ENCODE measurements at places on chromosomes 2 and 18. TPM values are rescaled to one million over a fixed set of nuclear protein-coding genes. Genes with fewer than 3 reads are reported as not detected.

MC5R gene
- not detected for total RNA-seq

GRCh38 chr2:64145714-64146113 lies 1.5 kb upstream of the PELI1 start:
- no peak for DNase-seq

DNA sequence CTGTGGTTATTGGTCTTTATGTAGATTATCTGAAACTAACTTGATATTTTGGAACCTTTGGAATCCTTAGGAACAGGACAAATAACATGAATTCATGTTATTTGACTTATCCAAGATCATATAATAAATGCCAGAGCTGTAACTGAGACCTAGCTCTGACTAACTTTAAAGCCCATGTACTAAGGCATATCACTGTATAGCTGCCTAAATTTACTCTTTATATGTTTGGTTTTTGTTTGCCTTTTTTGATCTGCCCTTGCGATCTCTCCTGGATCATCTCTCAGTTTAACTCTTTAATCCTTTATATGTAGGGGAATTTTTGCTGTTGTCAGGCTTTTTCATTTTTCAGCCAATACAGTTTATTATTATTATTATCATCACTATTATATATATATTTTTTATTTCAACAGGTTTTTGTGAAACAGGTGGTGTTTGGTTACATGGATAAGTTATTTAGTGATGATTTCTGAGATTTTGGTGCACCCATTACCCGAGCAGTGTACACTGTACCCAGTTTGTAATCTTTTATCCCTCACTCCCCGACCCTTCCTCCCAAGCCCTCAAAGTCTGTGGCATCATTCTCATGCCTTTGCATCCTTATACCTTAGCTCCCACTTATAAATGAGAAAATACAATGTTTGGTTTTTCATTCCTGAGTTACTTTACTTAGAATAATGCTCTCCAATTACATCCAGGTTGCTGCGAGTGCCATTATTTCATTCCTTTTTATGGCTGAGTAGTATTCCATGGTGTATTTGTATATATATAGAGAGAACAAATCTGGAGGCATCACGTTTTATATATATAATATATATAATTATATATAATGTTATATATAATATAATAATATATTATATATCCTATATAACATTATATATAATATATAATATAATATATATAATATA lies 48.9 kb downstream of the APLF start:
- DNase-seq, result no peak

- no peak for DNase-seq
These were observed 118.8 kb downstream of the MEP1B start for GRCh38 chr18:32308493-32309120.

- DNase-seq, result no peak
These were observed 255.7 kb downstream of the CELF4 start for GRCh38 chr18:37309861-37310260.
